Adrenal gland (tissue), 19 donors: ENCODE measurements at places on chromosomes 6 and 20.
A peak's percentile ranks its signal among the peaks of the same experiment; 100 is the strongest.

DNA sequence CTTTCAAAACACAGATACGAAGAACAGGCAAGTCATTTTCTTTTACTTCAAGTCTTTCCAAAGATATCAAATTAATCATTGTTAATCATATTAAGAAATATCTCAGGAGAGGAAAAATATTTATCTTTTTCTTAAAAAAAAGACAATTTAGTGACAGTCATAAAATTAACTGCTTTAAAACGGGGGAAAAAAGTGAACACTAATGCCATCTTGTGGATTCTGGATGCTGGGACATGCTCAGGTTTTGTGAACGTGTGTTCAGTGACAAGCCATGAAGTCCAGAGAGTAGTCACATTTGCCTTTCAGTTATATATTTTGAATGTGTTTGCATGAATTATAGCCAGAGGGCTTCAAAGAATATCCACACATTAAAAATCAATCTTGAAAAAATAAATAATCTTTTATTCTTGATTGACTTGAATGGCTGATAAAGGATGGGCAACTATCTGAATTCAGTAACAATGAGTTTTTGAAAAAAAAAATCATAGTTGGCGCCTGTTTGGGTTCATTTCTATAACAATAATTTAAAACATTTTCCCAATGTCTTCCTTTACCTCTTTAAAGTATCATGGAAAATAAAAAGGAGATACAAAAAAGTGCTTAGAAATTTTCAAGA is 74.7 kb upstream of the NOX3 start:
- peaks cover 16% of the 10 kb centered on the region for H3K4me1 ChIP-seq
- no peaks in the 10 kb centered on the region for H3K36me3 ChIP-seq
- H3K27me3 ChIP-seq, result no peaks in the 10 kb centered on the region
- DNase-seq, result peak; percentile 34
- no peak overlapping the region for H3K4me3 ChIP-seq

GRCh38 chr6:6982663-6983062 is 125.1 kb upstream of the RREB1 start:
- H3K27ac ChIP-seq, result no peak overlapping the region
- no peaks in the 10 kb centered on the region for H3K27me3 ChIP-seq

GRCh38 chr6:39666706-39667489 is 58.3 kb downstream of the KIF6 start:
- DNase-seq, result no peak
- H3K4me1 ChIP-seq, result no peaks in the 10 kb centered on the region
- no peak overlapping the region for H3K27ac ChIP-seq
- no peak overlapping the region for H3K4me3 ChIP-seq
- no peaks in the 10 kb centered on the region for H3K27me3 ChIP-seq

GRCh38 chr20:41138475-41139226 is 1.3 kb downstream of the PLCG1 start:
- H3K27ac ChIP-seq, result peak overlapping the region; percentile 97
- peak overlapping the region; percentile 80 for H3K4me3 ChIP-seq
- DNase-seq, result peak; percentile 45
- no peaks in the 10 kb centered on the region for H3K36me3 ChIP-seq
- no peaks in the 10 kb centered on the region for H3K27me3 ChIP-seq

GRCh38 chr20:46255440-46256104 is 52.7 kb downstream of the CDH22 start:
- DNase-seq, result peak; percentile 85
- no peaks in the 10 kb centered on the region for H3K4me1 ChIP-seq
- no peaks in the 10 kb centered on the region for H3K36me3 ChIP-seq
- H3K27me3 ChIP-seq, result peaks cover 15% of the 10 kb centered on the region

DNA sequence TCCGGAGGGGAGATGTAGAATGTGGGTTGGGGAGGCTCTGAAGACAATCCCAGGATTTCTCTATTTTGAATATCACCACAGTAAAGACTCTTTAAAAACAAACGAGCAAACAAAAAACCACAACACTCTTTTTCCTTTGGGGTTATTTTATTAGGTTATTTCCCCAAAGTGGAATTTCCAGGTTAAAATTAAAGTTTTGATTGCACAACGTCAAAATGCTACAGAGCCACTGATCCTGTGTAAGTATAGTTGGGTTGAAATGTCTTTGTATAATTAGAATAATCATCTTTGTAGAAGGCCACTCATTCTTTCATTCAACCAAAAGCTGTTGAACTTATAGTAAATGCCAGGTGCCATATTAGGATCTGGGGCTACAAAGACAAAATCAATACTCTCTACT is 19.6 kb upstream of the PIM1 start:
- H3K27me3 ChIP-seq, result no peaks in the 10 kb centered on the region
- no peak for DNase-seq
- H3K27ac ChIP-seq, result no peak overlapping the region

DNA sequence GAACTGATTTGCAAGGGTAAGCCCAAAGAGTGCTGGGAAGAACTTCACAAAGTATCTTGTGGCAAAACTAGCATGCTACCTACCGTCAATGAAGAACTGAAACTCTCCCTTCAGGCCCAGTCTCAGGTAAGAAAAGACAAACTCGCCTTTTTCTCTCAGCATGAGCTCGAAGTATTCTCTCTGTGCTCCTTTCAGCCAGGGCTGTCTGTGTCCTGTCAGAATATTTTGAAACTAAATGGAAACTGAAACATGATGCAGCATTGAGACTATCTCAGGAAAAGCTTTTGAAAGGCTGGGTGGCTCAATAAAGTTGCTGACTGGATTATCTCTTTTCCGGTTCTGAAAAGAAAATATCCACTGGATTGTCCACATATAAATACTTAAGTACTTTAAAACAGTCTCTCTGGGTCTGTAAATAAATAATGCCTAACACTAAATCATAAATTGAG is 696 bp downstream of the CALHM5 start:
- H3K27me3 ChIP-seq, result no peaks in the 10 kb centered on the region
- no peaks in the 10 kb centered on the region for H3K4me1 ChIP-seq
- no peaks in the 10 kb centered on the region for H3K36me3 ChIP-seq
- H3K4me3 ChIP-seq, result no peak overlapping the region

GRCh38 chr20:59781226-59781625 is 152.2 kb downstream of the SYCP2 start:
- no peak overlapping the region for H3K4me3 ChIP-seq
- DNase-seq, result no peak
- no peak overlapping the region for H3K27ac ChIP-seq
- H3K36me3 ChIP-seq, result no peaks in the 10 kb centered on the region
